ENCODE measurements at places on chromosomes 13 and 19. TPM values are rescaled to one million over a fixed set of nuclear protein-coding genes. Genes with fewer than 3 reads are reported as not detected.
A peak's percentile ranks its signal among the peaks of the same experiment; 100 is the strongest.

DNA sequence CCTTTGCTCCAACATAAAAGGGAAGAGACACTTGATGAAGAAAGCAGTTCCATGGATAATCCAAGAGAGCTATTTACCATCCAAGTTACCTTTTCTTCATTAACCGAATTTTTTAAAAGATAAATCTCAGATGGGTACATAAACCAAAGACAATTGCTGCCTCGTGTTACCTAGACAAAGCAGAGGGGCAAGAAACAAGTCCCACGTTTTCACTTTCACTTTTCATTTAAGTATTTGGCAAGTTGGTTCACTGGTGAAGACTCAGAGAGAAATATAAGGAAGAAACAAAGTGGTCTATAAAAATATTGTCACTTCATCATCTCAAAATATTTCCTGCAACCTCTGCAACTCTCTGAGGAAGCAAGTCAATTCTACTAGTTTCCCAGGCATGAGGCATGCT, 446.1 kb downstream of the FGF14 start:
- DNase-seq = no peak

- DNase-seq = no peak
Observed at GRCh38 chr19:33161201-33161600, 29.3 kb downstream of the WDR88 start.

GRCh38 chr19:2150794-2151338, 500 bp downstream of the AP3D1 start:
- no peak for DNase-seq

GRCh38 chr19:4504891-4505569, 13.3 kb downstream of the PLIN4 start:
- DNase-seq = peak; percentile 6

DNA sequence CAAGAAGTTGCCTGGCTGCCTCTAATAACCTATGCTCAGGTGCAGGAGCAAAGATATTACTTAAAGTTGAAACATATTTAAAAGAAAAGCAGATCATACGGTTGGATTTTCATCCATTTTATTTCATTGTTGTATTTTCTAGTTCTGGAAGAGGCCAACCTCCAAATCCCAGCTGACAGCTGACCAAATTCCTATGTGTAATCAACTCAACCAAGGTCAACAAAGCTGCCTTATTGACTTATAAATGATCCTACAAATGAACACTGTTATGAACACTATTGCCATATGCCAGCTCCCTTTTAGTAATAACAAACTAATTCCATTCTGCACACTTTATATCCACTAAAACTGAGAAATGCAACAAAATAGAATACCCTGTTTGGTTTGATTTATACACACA, 1537.4 kb downstream of the SLITRK1 start:
- DNase-seq = no peak

- no peak for DNase-seq
Observed at GRCh38 chr13:66409542-66409941, 820.6 kb downstream of the PCDH9 start.

DNA sequence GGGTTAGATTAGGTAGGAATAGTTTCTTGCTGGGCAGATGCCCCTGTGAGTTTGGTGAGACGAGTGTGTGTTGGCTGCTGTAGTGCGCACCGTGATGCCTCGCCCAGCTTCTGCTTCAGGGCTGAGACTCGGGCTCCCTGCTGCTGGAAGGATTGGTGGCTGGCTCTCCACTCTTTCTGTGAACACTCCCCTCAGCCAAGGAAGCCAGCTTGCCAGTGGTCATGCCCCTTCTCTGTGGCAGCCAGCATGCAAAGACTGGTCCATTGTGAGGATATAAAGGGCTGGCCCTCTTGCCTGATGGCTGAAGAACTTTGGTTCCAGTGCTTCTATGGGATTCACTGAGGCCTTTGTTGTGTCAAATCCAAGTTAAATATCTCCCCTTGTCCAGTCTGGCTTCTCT, 2.9 kb upstream of the HTR2A start:
- DNase-seq = no peak

DNA sequence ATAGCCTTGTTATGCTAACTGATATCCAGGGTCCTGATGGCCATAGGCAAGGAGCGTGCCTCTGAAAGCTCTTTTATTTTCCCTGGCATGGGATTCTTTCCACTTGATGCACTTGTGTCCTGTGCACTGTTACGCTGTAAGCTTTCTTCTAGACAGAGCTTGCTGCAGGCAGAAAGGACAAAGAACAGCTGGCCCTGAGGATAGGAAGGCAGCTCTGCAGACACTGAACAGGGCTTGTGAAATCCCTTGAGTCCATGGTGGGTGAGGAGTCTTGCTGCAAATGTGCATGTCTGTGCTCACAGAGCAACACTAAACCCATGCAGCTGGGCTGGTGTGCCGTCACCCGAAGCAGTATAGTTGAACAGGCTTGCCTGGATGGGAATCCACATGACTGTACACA, 126.6 kb downstream of the AKAP11 start:
- DNase-seq = no peak

DNA sequence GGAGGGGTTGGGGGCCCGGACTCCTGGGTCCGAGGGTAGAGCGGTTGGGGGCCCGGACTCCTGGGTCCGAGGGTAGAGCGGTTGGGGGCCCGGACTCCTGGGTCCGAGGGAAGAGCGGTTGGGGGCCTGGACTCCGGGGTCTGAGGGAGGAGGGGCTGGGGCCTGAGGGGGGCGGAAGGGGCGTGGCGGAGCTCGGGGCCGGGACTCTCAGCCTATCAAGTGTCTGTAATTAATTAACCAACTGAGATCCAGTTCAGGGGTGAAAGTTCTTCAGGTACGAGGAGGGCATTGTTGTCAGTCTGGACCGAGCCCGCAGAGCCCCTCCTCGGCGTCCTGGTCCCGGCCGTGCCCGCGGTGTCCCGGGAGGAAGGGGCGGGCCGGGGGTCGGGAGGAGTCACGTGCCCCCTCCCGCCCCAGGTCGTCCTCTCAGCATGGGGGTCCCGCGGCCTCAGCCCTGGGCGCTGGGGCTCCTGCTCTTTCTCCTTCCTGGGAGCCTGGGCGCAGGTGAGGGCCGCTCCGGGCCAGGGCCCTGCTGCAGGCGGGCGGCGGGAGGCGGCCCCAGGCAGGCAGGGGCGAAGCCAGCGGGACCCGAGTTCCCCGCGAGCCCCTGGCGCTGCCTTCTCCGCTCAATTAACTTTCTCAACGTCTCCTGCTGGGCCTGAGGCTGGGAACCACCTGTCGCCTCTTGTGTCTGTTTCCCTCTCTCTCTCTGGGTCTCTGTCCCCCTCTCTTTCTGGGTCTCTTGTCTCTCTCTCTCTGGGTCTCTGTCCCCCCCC, 697 bp downstream of the FCGRT start:
- peak; percentile 55 for DNase-seq

The HTR2A gene
- polyA plus RNA-seq = 0.04 TPM

The ZNF793 gene
- polyA plus RNA-seq = 4.1 TPM

DNA sequence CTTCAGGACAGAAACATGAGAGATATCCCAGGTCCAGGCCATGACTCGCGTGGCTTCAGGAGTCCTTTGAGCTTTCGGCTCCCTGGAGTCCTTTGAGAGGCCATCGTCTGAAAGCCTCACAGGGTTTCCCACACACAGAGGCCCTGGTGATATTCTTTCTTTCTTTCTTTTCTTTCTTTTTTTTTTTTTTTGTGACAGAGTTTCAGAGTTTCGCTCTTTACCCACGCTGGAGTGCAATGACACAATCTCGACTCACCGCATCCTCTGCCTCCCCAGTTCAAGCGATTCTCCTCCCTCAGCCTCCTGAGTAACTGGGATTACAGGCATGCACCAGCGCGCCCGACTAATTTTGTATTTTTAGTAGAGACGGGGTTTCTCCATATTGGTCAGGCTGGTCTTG, 5.5 kb downstream of the SIN3B start:
- no peak for DNase-seq

DNA sequence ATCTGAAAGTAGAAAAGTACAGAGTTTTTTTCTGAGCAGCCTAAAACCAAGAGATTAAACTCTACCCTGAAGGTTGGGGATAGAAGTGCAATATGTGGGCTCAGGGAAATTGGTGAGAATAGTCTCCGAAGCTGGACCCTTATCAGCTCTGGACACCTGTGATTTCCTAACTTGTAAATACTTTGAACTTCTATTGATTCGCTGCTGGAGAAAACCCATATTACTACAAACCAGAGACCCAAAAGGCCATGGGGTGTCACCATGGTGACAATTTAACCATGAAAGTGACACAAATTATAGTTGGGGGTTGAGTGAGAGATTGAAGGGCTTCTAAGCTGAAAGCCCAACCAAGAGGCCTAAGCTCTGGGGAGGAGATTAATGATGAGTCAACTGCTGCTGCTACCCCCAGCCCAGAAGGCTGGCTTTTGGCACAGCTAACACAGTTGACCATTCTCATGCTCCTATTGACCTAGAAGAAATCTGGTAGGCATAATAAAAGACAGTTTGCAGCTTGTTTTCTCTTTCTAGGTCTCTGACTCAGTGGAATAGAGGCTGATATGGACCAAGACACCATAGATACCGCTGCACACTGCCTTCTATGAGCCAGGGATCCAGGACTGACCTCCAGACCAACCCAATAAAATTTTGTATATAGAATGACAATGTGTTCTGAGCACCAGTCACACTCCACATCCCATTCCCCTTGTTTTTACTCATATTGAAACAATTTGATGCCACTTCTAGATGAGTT, 131.9 kb upstream of the FNDC3A start:
- DNase-seq = no peak

DNA sequence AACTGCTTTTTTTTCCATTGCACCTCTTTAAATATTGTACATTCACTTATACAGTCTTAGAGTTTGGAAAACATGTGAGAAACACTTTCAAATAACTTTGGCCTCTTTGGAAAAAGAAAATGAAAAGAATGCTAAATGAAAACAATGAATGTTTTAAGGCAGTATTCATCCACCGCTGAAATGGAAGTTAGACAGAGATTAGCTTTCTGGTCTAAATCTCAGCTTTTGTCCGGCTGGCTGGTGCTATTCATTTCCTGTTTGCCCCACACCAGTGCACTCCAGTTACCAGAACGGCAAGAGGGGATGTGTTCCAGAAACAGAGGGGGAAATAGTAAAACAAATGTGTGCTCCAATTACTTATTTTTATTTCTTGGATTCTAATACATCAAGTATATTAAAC, 1201.3 kb downstream of the EFNB2 start:
- no peak for DNase-seq

DNA sequence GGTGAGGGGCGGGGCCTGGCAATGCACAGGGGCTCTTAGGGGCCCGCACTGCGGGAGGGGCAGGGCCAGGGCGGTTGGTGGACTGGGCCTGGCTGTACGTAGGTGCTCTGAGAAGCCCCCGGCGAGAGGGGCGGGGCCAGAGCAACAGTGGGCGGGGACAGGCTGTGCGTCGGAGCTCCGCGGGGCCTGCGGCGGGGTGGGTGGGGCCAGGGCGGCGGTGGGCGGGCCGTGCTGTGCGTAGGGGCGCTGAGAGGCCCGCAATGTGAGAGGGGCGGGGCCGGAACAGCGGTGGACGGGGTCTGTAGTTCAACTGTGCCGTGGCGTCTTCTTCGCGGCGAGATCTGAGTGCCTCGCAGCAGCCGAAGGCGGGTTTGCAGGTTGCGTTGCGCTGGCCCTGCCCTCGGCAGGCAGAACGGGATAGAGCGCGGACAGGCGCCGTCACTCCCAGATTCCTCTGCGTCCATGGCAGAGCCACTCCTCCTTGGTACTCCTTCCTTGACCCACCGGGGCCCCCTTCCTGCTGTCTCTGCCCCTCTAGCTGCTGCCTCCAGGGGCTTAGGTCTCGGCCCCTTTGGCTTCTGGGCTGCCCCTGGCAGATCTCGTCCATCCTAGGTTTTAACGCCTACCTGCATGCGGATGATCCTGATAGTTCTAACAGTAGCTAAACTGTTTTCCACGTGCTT, 33.2 kb downstream of the CCNE1 start:
- DNase-seq = peak; percentile 90

The FFAR3 gene
- 0.15 TPM for polyA plus RNA-seq

The PSG11 gene
- polyA plus RNA-seq = not detected

The ZNF582 gene
- polyA plus RNA-seq = 6.3 TPM

- DNase-seq = no peak
Observed at GRCh38 chr13:73244467-73244866, 185.7 kb downstream of the KLF5 start.

- no peak for DNase-seq
Observed at GRCh38 chr13:47484548-47484947, 516.5 kb downstream of the SUCLA2 start.

- DNase-seq = no peak
Observed at GRCh38 chr13:109468123-109468522, 318.3 kb downstream of the IRS2 start.

DNA sequence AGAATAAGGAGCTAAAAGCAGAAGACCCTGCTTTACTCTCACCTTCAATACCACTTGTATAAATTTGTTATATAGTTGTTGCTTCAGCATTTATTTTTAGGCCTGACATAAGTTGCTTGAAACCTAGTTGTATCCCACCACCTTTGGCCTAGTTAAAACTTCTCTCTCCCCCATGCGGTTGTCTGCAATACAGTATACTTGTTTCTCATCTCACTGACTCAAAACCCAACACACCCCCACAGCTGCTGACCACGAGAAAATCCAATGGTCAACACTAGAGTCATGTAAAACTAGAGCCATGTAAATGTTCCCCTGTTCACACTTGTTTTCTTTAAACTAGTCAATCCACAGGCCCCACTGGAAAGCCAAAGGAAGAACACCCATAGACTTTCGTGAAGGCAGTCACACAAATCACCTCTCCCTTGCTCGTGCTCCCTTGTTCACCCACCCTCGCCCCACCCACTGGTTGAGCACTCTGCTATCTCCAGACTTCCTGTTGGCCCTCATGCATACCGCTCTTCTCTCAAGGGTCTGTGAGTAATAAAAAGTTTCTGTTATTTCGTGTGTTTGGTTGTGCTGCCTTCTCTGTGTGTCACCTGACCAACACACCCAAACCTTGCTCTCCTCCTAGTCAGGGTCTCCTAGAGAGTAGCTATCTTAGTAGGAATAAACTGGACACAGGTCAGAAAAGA, 12.9 kb upstream of the CCDC169 start:
- DNase-seq = no peak

DNA sequence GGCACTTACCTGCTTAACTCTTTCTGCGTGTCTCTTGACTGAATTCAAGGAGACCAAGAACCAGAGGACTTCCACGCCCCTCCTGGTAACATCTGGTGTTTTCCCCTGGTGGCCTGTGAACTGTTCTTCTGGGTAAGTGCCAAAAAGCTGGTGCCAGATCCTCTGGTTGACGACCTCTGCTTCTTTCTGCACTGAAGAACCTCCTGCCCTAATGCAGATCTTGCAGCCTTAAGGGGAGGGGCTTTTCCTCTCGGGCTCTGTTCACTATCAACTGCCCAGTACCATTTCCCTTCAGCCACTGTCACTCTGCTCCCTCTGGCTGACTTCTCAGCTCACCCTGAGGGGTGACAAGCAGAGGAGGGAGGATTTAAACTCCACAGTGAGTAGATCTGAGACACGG, 6.1 kb upstream of the ERVV-1 start:
- no peak for DNase-seq

The GRWD1 gene
- 35.4 TPM for polyA plus RNA-seq

GRCh38 chr19:19434483-19435045, 29.1 kb downstream of the GATAD2A start:
- DNase-seq = peak; percentile 74

DNA sequence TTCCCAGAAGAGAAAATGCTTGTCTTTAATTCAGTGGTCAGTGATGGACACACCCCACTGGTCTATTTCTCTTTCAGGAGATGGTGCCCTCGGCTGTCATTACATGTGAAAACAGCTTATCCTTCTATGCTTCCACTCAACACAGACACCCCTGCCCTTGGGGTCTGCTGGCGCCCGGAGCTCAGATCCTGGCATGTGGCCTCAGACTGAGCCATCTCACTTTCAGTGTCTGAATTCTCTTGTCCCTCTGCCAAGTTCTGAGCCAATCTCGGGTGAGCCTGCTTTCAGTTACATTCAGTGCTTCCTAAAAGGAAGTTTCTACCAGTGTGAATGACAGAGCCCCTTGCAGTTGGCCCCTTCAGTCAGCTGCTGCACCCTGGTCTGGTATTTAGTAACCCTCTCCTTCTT, 293.6 kb downstream of the DNAJC15 start:
- DNase-seq = no peak

GRCh38 chr19:42422901-42423461, 4.2 kb downstream of the LIPE start:
- no peak for DNase-seq

All from heart left ventricle (tissue), 16 donors.